ENCODE measurements at places on chromosomes 6 and 20.
A peak's percentile ranks its signal among the peaks of the same experiment; 100 is the strongest.

DNA sequence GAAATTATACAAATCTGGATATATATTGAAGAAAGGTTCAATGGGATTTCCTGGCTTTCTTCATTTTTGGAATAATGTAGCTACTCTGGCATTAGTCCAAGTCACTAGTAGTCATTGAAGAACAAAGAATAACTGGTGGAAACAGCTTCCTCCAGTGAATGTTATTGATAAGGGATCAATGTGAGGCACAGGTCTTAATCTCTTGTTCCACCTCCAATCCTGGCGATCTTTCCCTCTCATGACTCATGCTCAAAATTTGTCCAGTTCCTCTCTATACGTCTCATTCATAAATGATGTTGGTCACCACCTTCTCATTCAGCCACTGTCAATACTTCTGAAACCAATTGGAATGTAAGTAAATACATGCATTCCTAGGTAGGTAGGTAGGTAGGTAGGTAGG, 185.0 kb upstream of the BMP2 start:
- DNase-seq: no peak

GRCh38 chr20:20459726-20460125, 91.8 kb downstream of the INSM1 start:
- DNase-seq: no peak

DNA sequence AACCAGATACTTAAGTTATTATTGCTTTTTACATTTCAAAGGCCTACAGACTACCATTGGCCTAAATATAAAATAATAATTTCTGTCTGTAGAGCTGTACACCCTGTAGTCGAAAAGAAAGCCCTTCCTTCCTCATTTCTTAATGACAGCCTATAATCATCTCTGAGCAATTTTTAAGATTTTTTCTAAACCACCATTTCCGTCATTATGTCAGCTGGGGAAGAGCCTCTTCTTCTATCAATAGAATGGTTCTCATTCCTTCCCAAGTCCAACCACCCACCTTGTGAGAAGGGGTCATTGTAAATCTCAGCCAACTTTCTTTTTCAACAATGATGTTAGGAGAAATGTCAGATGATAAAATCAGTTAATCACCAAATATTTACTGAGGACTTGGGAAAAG, 91.8 kb downstream of the PLEKHG1 start:
- no peak for DNase-seq

DNA sequence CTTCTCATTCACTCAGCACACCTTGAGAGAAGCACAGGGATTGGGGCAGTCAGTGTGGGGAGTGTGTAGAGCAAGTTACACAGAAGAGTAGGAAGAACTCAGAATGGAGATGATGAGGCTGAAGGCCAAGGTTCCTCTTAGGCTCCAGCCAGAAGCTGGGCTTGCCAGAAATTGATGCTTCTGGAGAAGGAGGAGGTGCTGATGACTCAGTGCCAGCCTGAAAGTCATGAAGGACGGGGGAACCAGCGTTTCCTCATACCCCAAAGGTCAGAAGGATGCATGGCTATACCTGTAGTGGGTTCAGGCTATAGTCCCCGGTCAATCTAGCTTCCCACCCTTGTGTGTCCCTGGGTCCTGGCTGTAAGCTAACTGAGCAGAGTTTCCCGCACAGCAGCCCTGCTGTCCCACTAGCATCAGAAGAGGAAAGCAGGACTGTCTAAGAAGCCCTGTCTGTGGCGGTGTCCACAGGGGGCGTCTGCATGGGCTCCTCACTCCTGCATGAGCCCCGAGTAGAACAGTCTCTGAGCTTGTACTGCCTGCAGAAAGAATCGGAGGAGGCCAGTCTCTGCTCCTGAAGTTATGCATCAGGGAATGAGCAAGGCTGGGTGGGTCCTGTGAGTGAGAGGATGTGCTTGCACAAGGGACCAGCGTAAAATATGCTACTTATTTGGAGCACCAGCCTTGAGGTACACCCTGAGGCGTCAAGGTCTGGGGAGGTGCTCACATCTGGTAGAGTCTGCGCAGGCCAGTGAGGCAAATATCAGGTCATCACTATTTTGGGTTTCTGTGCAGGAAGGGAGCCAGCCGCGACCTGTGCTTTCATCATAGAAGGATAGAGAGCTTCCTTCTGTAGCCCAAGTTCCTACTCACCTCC, 148.5 kb downstream of the MRPL14 start:
- no peak for DNase-seq

DNA sequence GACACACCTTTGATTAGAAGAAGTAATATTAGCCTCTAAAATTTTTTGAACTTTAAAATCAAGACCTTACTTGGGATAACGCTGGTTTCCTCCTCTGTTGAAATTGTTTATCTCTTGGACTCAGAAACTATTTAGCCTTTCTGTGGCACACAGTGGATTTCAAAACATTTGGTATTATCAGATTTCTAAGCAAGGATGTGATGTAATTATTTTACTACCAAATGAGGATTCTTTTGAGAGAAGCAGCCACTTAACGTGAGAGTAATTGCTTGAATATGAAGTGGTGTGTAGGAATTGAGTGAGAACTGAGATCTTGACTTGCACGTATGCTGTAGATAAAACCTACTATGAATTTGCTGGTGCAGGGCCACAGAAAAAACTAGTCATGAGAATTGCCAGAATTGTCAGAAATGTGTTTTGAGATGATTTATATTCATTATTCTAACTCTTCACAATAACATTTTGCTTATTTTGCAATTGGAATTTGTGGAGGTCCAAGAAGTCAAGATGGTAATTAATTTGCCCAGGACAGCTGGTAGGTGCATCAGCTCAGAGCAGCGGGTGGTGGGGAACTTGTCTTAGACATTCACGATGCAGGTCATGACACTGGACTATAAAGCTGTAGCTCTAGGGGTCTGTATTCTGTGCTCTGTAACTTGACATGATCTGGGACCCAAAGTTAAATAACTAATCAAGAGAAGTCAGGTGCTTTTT, 53.4 kb downstream of the AKAP12 start:
- DNase-seq: no peak

DNA sequence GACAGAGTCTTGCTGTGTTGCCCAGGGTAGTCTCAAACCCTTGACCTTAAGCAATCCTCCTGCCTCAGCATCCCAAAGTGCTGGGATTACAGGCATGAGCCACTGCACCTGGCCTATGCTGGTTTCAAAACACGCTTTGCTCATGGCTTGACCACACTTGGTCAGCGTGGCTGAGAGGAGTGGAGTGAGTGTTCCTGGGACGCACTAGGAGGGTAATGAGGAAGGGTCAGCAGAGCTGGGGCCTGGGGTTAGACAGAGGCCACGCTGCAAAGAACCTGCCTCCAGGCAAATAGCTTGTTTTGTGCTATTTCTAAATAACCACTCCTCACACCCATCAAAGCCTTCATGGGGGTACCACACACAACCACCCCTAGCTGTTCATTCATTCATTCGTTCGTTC, 77.9 kb upstream of the TOX2 start:
- no peak for DNase-seq

- DNase-seq: no peak
These were observed 74.1 kb upstream of the INSM1 start for GRCh38 chr20:20293691-20294385.

GRCh38 chr6:16670617-16671051, 90.6 kb downstream of the ATXN1 start:
- no peak for DNase-seq

DNA sequence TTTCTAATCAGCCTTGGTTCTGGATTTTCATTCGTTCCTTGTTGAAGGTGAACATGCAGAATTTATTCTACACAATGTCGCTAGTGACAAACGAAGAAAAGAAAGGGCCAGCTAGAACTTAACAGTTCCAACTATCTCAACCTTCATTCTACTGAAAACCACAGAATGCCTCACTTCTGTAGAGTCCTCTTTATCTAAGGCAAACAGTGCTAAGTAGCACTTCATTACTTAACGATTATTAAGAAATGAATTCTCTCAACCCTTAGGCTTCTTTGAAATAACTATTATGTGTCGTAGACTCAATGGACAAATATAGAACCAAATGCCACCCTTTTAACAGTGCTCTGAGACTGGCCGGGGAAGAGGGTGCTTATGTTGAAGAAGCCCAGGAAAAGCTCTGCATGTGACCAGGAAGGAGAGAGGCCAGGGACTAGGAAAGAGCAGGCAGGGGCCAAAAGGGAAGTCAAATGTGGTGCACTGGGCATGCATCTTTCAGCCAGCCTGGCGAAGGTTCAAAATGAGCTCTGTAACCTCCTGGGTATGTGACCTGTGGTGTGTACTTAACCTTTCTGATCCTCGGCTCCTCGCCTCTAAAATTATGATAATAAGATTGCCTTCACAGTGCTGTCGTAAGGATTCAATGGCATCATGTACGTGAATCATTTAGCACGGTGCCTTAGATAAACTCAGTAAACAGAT, 55.4 kb upstream of the BMP2 start:
- DNase-seq: no peak

- no peak for DNase-seq
These were observed 172.1 kb upstream of the RUNX2 start for GRCh38 chr6:45156075-45156474.

- no peak for DNase-seq
These were observed 77.3 kb downstream of the CHD6 start for GRCh38 chr20:41540918-41541317.

GRCh38 chr6:121940728-121941127, 458.7 kb upstream of the HSF2 start:
- DNase-seq: no peak

GRCh38 chr6:12266571-12266970, 23.6 kb upstream of the EDN1 start:
- DNase-seq: no peak

- DNase-seq: peak; percentile 14
These were observed 39.2 kb downstream of the DYNLT1 start for GRCh38 chr6:158605266-158605878.

DNA sequence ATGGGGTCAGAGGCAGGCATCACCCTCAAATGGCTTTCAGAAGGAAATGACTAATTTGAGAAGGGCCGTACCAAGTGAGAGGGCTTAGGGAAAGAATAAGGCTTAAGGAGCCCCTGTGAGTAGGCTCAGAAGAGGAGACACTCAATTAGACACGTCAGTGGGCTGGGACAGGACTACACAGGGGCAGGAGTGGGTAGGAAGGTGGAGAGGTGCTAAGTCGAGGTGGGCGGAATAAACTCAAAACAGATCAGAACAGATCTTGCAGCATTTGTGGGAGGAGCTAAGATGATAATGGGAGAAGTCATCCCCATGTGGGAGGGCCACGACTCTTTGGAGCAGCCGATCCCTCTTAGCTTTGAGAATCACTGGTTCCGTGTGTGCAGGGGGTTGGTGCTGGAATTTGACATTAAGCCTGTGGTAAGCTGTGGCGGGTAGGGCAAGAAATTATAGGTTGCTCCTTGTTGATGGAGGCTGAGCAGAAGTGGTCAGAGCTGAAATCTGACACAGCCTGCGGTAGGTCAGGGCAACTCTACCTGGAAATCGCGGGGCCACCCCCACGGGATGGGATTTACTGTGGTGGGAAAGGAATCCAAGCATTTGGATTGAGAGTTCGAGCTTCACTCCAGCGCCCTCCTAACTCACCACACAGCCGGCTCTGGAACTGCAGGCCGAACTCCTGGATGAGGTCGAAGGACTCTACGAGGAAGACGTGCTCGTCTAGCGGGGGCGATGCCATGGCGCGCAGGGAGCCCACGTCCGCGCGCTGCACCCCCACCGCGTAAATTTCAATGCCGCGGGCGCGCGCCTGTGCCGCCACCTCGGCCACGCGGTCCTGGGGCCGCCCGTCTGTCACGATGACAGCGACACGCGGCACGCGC, 2.8 kb upstream of the RBPJL start:
- no peak for DNase-seq

DNA sequence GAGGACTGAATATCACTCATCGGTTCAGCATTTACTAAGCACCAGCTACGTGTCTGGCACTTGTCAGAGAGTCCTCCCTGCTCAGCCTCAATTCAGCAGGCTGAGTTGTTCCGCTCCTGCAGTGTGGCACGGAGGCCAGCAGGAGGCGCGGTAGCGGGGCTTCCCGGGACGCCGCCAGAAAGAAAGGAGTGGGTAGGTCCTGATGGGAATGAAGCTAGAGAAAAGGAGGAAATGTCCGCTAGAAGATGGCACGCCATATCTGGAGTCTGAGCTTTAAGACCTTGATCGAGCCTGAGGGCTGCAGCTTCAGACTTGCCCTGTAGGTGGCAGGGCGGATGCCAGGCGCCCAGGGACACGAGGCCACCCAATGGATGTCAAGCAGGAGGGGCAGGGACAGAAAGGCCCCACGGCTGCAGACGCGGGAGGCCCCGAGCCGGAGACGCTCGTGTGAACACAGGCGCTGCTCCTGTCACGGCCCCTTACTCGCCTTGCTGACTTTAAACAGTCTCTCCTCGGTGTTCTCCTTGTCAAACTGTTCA, 18.7 kb downstream of the SERPINB6 start:
- DNase-seq: peak; percentile 20

DNA sequence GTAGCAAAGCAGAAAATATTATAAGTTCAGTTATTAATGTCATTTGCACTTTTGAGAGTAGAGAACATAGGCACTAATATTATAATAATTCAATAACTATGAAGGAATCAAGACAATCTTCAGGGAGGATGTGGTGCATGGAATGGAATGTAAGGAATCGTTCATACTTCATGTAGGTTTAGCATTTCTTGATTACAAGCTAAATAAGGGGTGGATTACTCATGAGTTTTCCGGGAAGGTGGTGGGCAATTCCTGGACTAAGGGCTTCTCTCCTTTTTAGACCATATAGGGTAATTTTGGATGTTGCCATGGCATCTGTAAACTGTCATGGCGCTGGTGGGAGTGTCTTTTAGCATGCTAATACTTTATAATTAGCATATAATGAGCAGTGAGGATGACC, 9.1 kb upstream of the BTNL2 start:
- DNase-seq: no peak

- DNase-seq: no peak
These were observed 68.6 kb downstream of the JPH2 start for GRCh38 chr20:44118185-44119033.

GRCh38 chr6:80174900-80175572, 68.6 kb downstream of the BCKDHB start:
- no peak for DNase-seq

DNA sequence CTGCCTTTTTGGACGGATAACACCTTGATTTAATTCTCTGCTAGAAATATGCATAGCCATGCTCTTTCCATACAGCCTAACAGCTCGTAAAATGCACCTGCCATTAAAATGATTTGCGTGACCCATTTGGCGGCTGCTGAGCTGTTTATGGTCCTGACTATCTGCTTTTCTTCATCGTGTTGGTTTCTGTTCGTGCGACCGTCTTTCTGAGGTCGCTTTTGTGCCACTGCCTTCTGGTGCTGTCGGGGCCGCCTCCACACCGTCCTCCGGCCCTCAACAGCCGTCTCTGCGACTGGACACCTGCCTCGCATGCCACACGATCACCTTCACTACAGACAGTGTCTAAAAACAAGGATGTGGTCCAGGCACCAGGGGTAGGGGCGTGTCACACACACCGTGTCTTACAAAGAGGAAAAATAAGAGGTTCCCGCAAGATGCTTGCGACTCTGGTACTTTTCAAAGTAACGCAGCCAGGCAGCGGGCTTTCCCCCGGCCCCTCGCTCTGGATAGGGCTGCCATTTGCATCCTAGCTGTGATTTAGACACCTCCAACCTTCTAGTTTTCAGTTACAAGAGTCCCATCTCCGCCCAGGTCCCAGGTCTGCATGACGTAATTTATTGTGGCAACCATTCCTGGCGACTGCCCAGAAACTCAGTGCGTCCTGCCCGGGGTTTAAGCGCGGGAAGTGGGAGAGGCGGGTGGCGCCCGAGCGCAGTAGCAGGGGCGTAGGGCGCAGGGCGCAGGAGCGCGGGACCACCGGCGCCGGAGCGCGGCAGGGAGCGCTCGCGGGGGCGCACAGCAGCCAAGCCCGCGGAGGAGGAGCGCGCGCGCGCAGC, at the start of gene STMND1:
Gene STMND1 (plus strand): TSS at position 629 of the 836 bp plus-strand sequence. CDS start 208 bp downstream, outside the sequence.
- no peak for DNase-seq
